Mesothelial cell of epicardium (in vitro differentiated cells): ENCODE measurements at places on chromosomes 7 and 10.

DNA sequence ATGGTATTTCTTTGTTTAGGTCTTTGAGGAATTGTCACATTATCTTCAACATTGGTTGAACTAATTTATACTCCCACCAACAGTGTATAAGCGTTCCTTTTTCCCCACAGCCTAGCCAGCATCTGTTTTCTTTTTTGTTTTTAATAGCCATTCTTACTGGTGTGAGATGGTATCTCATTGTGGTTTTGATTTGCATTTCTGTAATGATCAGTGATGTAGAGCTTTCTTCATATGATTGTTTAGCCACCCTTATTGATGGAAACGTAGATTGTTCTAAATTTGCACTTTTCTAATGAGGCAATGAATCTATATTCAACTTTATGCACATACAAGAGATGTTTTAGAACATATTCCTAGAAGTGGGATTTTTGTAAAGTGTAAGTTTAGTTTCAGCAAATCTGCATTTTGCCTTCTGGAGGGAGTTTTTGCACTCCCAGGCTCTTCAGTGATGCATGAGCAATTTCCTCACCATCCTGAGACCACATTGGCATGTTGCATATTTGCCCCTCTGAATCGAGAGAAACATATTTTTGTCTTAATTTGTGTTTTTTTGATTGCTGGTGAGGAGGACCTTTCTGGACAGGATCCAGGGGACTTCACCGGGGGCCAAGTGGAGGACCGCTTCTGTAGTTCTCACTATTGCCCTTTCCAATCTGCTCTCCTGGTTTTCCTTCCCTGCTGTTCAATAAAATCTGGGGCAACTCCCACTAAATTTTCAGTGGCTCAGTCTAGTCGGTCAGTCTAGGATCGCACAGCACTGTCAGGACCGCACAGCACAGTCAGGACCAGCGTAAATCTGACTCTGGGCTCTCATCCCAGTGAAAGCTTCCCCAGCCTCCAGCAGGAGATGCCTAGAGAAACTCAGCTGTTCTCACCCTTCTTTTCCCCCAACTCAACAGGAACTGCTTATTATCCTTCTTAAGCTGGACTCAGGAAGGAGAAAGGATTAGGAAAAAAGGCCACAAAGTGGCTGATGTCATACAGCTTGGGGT lies 157.0 kb downstream of the PTPN20 start:
- no peak overlapping the region for H3K27ac ChIP-seq
- no peak for DNase-seq
- no peak overlapping the region for H3K4me3 ChIP-seq
- no peaks in the 10 kb centered on the region for H3K4me1 ChIP-seq

GRCh38 chr10:69650589-69651261 lies 20.7 kb downstream of the FAM241B start:
- no peak for DNase-seq
- no peak overlapping the region for H3K4me3 ChIP-seq
- H3K4me1 ChIP-seq: peaks cover 31% of the 10 kb centered on the region
- no peaks in the 10 kb centered on the region for H3K36me3 ChIP-seq
- H3K27ac ChIP-seq: no peak overlapping the region
- peaks cover under 1% of the 10 kb centered on the region for H3K27me3 ChIP-seq

DNA sequence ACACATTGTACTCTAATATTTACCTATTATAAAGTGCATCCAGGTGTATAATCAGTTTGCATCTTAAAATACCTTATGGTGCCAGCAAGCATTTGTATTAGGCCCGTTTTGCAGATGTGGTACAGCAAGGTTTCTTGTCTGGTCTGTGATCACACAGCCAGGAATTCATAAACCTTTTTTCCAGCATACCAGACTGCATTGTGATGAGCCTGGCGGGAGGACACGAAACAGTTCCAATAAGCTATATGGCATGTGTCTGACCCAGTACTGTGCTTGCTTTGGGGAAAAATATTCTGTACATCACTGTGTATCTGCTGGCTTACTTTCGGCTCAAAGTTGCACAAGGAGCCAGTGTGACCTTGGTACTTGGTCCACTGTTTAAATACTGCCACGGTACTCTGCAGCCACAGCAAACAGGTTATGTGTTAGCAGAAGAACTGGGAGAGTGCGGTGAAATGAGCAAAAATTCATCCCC lies 36.3 kb downstream of the CHN2 start:
- peaks cover 2% of the 10 kb centered on the region for H3K27me3 ChIP-seq
- peaks cover 8% of the 10 kb centered on the region for H3K4me1 ChIP-seq
- no peak overlapping the region for H3K4me3 ChIP-seq
- H3K27ac ChIP-seq: no peak overlapping the region

- H3K27me3 ChIP-seq: peaks cover 93% of the 10 kb centered on the region
- H3K4me1 ChIP-seq: peaks cover 32% of the 10 kb centered on the region
- no peak overlapping the region for H3K27ac ChIP-seq
Measured at GRCh38 chr7:27237735-27238334, 4.8 kb upstream of the EVX1 start.

DNA sequence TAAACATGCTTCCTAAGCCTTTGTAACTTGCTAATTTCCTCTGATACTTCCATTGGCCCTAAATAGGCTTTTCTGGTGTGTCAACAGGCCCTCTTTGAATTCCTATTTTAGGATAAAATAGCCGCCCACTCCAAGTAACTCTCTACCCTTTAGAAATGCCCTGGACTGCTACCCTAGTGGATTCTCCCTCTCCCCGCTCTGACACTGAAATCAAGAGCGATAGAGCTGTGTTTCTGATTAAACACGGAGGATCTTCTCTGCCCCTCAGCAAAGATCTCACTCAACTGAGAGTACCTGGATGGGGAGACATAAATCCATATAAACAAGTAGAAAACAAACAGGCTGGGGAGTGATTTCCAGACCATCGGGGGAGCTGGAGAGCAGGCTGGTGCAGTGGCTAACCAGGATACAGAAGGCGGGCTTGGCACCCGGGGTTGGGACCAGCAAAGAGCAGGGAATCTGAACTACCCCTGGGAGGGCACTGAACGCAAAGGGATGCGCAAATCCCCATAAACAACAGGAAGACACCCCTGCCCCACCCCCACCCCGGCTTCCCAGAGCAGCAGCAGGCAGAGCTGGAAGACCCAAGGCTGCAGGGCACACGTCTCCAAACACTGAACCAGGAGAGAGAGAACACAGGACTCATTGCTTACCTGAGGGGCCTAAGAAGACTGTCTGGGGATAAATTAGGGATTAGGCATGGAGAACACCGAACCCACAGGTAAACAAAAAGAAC lies 2.5 kb downstream of the ASB13 start:
- no peaks in the 10 kb centered on the region for H3K36me3 ChIP-seq
- H3K27me3 ChIP-seq: no peaks in the 10 kb centered on the region
- DNase-seq: no peak
- peak overlapping the region; percentile 28 for H3K4me3 ChIP-seq
- peaks cover 30% of the 10 kb centered on the region for H3K4me1 ChIP-seq

DNA sequence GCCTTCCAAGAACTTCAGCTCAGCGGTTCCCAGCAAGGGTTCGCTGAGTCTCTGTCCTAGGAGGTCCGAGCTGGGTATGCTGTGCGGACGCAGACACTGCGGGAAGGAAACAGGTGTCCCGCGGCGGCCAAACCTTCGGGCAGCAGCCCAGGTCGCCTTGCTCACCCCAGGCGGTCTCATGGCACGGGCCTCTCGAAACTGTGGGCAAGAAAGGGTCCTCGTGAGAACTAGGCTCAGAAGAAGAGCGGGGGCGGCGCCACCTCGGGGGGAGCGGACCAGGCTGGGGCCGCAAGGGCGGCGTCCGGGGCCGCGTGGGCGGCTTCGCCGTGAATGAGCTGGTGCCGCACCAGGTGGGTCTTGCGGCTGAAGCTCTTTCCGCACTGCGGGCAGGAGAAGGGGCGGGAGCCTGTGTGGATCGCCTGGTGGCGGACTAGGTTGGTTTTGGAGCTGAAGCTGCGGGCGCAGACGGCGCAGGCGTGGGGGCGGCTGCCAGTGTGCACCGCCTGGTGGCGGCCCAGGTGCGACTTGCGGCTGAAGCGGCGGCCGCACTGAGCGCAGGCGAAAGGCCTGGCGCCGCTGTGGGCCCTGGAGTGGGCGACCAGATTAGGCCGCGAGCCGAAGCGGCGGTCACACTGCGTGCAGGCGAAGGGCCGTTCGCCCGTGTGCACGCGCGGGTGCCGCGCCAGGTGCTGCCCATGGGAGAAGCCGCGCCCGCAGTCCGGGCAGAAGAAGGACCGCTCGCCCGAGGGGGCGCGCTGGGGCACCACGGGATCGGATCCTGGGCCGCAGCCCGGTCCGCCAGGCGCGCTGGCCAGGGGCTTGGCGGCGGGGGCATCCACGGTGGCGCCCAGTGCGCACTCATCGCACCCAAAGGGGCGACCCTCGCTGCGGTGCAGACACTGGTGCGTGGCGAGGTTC lies 8.6 kb downstream of the ZNF467 start:
- H3K27ac ChIP-seq: no peak overlapping the region
- peaks cover 93% of the 10 kb centered on the region for H3K27me3 ChIP-seq
- peaks cover 44% of the 10 kb centered on the region for H3K36me3 ChIP-seq
- peaks cover 19% of the 10 kb centered on the region for H3K4me1 ChIP-seq
- peak; percentile 67 for DNase-seq

DNA sequence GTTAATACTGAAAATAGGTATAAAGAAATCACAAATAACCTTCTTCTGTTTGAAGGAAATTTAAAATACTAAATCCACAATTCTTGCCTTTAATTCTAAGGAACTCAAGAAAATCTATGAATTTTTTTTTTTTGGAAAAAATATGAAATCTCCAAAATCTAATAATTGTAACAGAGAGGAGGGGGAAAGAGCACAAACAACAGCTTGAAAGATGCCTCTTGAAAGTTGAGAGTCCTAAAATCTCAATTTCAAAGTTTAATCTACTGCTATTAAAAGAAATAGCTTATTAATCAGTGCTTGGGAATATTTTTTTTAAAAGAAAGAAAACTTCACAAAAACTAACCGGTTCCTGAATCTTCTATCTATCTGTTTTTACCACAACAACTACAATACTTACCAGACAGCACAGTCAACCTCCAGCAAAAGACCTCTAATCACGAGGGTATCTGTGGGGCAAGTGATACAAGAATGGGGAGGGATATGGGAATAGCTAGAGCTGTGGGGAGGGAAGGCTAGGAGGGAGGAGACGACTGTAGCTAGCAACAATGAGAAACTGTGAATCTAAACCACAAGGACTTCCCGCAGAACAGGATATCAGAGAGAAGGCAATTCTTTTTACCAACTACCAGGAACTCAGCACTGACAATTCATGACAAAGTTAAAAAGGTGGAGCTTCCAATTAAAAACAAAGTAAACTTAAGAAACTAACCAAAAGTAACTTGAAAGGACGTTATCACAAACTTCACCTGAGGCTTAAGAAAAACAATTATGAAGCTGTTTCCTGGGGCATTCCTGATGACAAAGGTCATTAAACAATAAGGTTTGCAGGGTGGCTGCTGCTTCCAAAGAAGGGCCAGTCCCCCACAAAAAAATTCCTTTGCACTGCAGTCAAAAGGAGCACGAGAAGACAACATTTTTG lies at the start of gene USP54:
TSS of gene USP54 (minus strand) at position 462 of the 919 bp plus-strand sequence. CDS start 15,684 bp downstream, outside the sequence.
- peaks cover 38% of the 10 kb centered on the region for H3K4me1 ChIP-seq
- H3K36me3 ChIP-seq: no peaks in the 10 kb centered on the region
- peaks cover 29% of the 10 kb centered on the region for H3K27me3 ChIP-seq
- no peak for DNase-seq

DNA sequence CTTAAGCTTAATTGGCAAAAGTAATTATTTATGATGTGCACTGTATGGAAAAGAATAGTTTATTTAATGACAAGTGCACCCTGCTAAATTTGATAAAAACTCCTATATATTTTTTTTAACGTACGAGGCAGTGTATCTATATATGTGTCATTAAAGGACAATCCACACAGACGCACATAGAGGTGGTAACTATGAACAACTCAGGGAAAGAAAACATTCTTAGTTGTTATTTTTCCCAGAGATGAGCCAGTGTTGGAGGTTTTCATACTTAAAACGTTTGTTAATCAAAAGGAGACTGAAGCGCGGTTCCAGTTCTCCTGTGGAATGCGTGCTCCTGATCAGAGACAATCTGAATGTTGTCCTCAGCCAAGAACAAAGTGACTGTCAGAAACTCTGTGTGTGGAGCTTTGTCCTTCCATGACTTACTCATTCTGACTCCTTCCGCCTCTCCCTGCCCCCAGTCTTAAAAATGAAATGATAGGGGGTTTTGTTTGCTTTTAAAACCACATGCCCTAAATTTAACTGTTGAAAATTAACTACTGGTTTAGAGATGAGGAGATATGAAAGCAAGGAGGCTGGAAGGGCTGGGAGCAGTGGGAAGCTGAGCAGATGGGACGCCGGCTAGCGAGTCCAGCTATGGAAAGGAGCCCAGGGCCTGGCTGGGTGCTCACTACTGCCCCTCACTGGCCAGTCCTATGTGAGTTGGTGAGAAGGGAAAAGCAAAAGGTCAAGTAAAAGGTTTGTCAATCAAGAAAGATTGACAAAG lies 99.6 kb downstream of the SVIL start:
- peaks cover 53% of the 10 kb centered on the region for H3K4me1 ChIP-seq
- no peaks in the 10 kb centered on the region for H3K27me3 ChIP-seq
- H3K4me3 ChIP-seq: peak overlapping the region; percentile 24
- H3K36me3 ChIP-seq: peaks cover 26% of the 10 kb centered on the region

DNA sequence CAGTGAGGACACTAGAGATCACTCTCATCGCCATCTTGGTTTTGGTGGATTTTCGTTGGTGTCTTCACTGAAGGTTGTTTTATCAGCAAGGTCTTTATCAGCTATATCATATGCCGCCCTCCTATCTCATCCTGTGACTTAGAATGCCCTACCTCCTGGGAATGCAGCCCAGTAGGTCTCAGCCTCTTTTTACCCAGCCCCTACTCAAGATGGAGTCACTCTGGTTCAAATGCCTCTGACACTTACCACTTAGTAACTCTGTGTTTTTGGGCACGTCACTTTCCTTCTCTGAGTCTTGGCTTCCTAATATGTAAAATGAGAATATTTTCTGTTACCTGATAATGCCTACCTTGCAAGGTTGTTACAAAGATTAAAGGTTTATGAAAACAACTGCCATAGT lies 37.7 kb downstream of the AGK start:
- DNase-seq: no peak
- peaks cover 17% of the 10 kb centered on the region for H3K36me3 ChIP-seq
- H3K4me1 ChIP-seq: peaks cover 9% of the 10 kb centered on the region
- no peak overlapping the region for H3K27ac ChIP-seq
- no peak overlapping the region for H3K4me3 ChIP-seq
- H3K27me3 ChIP-seq: no peaks in the 10 kb centered on the region

DNA sequence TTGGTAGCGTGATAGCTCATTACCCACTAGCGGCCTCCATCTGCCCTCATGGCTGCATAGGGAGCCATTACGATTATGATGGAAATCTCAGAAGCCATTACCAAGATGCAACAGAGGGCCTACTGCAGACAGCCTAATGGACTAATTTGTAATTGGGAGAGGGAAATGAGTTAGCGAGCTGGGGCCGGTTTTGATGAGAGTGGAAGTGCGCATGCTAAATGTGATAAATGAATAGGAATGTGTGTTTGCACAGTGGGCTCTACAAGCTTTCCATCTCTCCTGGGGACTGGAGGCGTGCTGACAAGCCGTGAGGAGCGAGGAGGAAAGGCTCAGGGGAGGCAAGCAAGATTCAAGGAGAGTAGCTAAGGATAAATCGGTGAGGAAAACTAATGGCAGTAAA lies 644.5 kb upstream of the GALNT17 start:
- no peaks in the 10 kb centered on the region for H3K27me3 ChIP-seq
- no peak overlapping the region for H3K27ac ChIP-seq
- no peak for DNase-seq
- no peak overlapping the region for H3K4me3 ChIP-seq
